ENCODE measurements at places on chromosomes 2 and 18. TPM values are rescaled to one million over a fixed set of nuclear protein-coding genes. Genes with fewer than 3 reads are reported as not detected.

Gene PKDCC
- total RNA-seq: 86.0 TPM

Gene NEB
- total RNA-seq: 5.7 TPM

Gene ALPI
- total RNA-seq: not detected

DNA sequence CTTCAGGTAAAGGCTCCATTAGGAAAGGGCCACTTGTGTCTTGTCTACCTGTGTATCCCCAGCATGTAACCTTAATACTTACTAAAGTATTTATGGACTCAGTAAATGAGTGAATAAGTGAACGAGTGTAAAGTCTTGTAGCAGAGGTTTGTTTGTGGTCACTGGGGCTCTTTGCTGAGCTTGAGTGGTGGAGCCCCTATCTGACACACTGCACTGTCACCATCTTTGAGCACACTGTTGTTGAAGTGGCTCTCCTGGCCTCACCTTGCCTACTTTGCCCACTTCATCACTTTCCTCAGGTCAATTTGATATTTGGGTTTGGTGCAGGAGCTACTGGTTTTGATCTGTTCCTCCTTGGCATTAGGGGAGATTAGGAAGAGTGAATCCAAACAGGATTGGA is 39.3 kb upstream of the ZEB2 start:
- no peaks in the 10 kb centered on the region for H3K4me1 ChIP-seq
- no peaks in the 10 kb centered on the region for H3K27me3 ChIP-seq
- DNase-seq: no peak
- no peak overlapping the region for H3K27ac ChIP-seq
- H3K4me3 ChIP-seq: no peak overlapping the region

- H3K36me3 ChIP-seq: no peaks in the 10 kb centered on the region
- peaks cover 20% of the 10 kb centered on the region for H3K4me1 ChIP-seq
- no peak overlapping the region for H3K4me3 ChIP-seq
- no peak overlapping the region for H3K27ac ChIP-seq
These were observed 77.5 kb downstream of the NCK2 start for GRCh38 chr2:105822186-105822585.

DNA sequence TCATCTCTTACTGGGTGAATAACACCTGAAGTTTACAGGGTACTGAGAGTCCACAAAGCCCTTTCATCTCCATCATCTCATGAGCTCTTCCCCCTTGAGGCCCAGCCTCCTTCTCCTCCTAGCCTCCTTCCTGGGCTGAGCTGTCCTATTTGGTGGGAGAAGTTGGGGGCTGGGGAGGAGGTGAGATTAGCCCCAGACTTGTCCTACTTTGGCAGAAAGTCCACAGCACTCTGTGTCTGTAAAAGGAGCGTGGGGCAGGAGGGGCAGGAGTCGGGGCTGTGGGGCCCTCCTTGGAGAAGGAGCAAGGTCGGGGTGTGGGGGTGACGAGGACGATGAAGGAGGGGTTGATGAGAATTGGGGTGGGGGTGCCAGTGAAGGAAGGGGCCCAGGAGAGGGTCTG is 10.0 kb upstream of the DES start:
- H3K4me1 ChIP-seq: peaks cover 21% of the 10 kb centered on the region
- H3K27ac ChIP-seq: peak overlapping the region; percentile 41
- no peaks in the 10 kb centered on the region for H3K36me3 ChIP-seq
- DNase-seq: no peak
- H3K4me3 ChIP-seq: no peak overlapping the region

DNA sequence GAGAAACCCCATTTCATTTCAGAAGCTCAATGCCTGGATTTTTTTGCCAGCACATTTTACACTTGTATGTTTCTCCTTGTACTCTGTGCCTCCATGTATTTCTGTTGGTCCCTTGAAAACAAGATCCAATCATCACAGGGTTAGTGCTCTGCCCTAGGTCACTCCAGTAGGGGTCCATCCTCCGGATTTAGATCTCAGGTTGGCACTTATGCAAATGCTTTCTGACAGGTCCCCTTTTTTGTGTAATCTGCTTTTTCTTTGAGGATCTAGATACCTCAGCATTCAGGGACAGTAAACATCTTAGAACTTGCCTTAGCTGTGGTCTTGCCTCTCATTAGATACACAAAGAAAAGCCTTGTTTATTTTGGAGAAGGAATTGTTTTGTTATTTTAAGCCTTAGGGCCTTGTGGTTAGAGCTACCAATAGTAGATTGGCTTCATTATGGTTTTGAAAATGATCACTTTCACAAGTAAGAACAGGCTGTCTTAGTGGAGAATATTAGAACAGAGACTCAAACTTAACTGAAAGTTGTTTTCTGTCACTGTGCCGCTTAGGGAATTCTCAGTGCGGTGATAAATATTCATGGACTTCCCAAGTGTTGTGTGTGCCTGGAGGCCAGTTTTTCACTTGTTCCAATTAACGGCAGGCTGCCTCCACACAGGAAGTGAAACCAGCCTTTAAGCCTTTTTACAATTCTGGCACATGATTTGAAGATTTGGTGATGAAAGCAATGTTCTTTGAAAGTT is 7.8 kb downstream of the MERTK start:
- H3K4me1 ChIP-seq: peaks cover 48% of the 10 kb centered on the region
- H3K27me3 ChIP-seq: no peaks in the 10 kb centered on the region
- H3K27ac ChIP-seq: peak overlapping the region; percentile 83
- no peaks in the 10 kb centered on the region for H3K36me3 ChIP-seq

GRCh38 chr2:207901829-207902228 is 123.5 kb downstream of the PLEKHM3 start:
- H3K36me3 ChIP-seq: no peaks in the 10 kb centered on the region
- H3K4me1 ChIP-seq: no peaks in the 10 kb centered on the region
- no peak overlapping the region for H3K27ac ChIP-seq
- no peaks in the 10 kb centered on the region for H3K27me3 ChIP-seq
- DNase-seq: no peak

- H3K27me3 ChIP-seq: no peaks in the 10 kb centered on the region
- no peak overlapping the region for H3K4me3 ChIP-seq
- no peak for DNase-seq
- no peaks in the 10 kb centered on the region for H3K36me3 ChIP-seq
- H3K4me1 ChIP-seq: no peaks in the 10 kb centered on the region
- H3K27ac ChIP-seq: no peak overlapping the region
These were observed 51.4 kb downstream of the LINC00305 start for GRCh38 chr18:64097497-64097896.

DNA sequence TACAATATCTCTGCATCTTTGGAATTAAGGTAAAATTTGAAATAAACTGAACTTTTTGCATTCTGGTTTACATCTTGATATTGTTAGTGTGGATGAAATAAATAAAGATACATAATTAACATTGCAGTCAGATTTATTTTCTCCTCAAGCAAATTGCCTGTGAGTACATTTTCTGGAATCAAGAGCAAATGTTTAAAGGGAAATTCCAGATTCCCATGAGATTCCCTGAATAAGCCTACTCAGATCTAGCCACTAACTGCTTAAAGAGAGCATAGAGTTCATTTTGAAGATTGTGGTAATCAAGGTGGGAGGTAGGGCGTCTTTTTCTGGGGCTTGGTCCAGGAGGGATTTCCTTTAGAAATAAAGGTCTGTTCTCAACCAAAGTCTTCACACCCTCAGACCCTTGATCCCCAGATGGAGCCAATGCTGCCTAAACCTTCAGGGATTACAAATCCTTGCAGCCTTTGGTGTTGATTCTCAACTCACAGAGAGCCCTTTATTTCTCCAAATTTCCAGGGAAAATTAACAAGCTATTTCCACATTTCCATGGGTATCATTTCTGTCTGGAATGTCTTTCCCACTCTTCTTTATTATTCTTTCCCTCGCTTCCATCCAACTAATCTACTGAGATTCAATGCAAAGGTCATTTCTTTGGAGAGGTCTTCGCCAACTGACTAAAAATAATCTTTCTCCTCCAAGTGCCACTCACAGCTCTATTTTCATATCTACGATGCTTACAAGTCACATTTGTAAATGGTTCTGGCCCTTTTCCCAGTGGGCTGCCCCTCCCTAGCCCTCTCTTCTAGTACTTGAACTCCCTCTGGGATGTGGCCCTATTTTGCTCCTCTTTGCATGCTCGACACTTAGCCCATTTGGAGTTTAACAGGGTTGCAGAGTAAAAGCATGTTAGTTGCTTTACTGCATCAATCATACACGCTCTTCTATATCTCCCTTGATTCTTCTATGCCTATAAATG is 79.8 kb upstream of the SPATS2L start:
- peak; percentile 25 for DNase-seq
- H3K4me3 ChIP-seq: no peak overlapping the region
- H3K27ac ChIP-seq: no peak overlapping the region
- no peaks in the 10 kb centered on the region for H3K36me3 ChIP-seq
- no peaks in the 10 kb centered on the region for H3K27me3 ChIP-seq

Data from testis (tissue), 5 donors.